ENCODE measurements at places on chromosomes 4 and X. TPM values are rescaled to one million over a fixed set of nuclear protein-coding genes. Genes with fewer than 3 reads are reported as not detected.

- H3K36me3 ChIP-seq: no peaks in the 10 kb centered on the region
- H3K27ac ChIP-seq: peak overlapping the region; percentile 42
- no peaks in the 10 kb centered on the region for H3K27me3 ChIP-seq
- no peak overlapping the region for H3K4me3 ChIP-seq
- peak; percentile 28 for DNase-seq
Measured at GRCh38 chrX:154799556-154800348, 5.5 kb downstream of the MPP1 start.

DNA sequence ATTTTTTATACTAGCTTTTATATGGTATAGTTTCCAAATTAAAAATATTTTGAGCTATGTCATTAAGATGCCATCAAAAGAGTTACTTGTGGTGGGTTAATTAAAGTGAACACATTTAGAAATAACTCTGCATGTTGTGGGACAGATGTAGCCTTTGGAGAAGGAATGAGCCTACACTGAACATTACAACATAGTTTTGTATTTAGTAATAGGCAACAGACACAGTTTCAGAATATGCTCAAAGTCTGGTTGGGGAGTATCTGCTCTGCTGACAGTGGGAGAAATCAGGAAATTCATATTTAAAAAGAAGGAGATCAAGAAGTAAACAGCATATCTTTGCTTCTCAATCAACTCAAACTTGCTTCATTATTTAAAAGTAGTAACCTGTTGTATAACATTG lies 23.7 kb downstream of the EMCN start:
- H3K36me3 ChIP-seq: no peaks in the 10 kb centered on the region
- H3K27me3 ChIP-seq: no peaks in the 10 kb centered on the region
- H3K27ac ChIP-seq: no peak overlapping the region
- H3K4me3 ChIP-seq: no peak overlapping the region

The LRCH2 gene
- 16.2 TPM for polyA plus RNA-seq

GRCh38 chr4:14143892-14144291 lies 516.4 kb upstream of the BOD1L1 start:
- no peaks in the 10 kb centered on the region for H3K36me3 ChIP-seq
- no peak overlapping the region for H3K4me3 ChIP-seq

DNA sequence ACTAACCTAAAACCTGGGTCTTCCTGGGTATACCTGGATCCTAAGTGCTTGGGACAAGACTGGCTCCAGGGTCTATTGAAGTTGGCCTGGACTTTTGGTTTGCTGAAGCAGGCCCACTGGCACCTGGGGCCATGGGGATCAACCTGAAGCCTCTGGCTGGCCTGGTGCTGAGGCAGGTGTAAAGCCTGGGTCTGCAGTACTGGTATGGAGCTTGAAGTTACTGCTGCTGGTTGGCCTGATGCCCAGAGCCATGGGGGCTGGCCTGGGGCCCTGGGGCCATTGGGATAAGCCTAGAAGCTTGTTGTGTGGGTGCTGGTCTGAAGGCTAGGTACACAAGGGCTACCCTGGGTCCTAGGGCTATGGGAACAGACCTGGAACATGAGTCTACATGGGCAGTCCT lies 743.2 kb upstream of the GRIA3 start:
- no peaks in the 10 kb centered on the region for H3K4me1 ChIP-seq
- H3K27ac ChIP-seq: no peak overlapping the region
- DNase-seq: no peak
- no peaks in the 10 kb centered on the region for H3K27me3 ChIP-seq
- no peaks in the 10 kb centered on the region for H3K36me3 ChIP-seq

- H3K27me3 ChIP-seq: peaks cover 29% of the 10 kb centered on the region
- no peak for DNase-seq
Measured at GRCh38 chr4:113978561-113979147, 793 bp downstream of the ARSJ start.

- peaks cover 76% of the 10 kb centered on the region for H3K36me3 ChIP-seq
- H3K4me1 ChIP-seq: peaks cover 57% of the 10 kb centered on the region
- no peak overlapping the region for H3K27ac ChIP-seq
- H3K27me3 ChIP-seq: no peaks in the 10 kb centered on the region
- no peak overlapping the region for H3K4me3 ChIP-seq
Measured at GRCh38 chr4:1215141-1216075, 33.5 kb downstream of the CTBP1 start.

DNA sequence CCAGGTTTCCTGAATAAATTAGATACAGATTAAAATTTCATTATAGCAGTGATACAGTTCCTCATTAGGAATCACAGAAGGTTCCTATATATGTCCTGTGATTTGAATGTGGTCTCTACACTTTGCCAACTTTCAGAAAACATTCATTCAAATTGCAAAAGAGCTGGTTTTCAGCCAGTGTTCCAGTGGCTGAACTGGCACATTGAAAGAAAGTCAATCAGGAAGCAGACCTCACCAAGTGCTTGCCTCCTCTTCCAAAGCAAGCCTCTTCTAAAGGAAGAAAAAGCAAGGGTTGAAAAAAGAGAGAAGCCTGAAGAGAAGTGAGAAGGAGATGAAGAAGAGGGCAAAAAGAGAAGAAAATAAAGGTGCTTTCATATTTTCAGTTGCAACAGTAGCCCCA lies 12.7 kb downstream of the KLHL34 start:
- H3K27me3 ChIP-seq: no peaks in the 10 kb centered on the region
- H3K4me3 ChIP-seq: no peak overlapping the region
- H3K36me3 ChIP-seq: no peaks in the 10 kb centered on the region
- H3K27ac ChIP-seq: no peak overlapping the region
- no peak for DNase-seq

DNA sequence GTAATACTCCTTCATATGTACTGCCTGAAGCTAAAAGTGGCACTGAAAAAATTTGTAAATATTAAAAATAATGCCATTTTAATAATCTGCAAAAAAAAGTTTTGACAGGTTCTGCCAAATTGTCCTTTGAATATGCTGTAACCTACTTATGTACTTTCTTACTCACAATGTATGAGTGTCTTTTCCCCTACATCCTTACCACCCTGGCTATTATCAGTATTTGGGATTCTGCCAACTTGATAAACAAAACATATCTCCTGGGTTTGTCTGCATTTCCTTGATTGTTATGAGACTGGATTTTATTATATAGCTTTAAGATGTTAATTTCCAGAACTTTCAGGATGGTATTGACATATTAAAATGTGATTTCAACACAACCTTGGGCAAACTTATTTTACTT lies 187.9 kb downstream of the CHM start:
- H3K4me1 ChIP-seq: no peaks in the 10 kb centered on the region
- no peaks in the 10 kb centered on the region for H3K36me3 ChIP-seq
- no peak for DNase-seq
- H3K27me3 ChIP-seq: no peaks in the 10 kb centered on the region
- H3K27ac ChIP-seq: no peak overlapping the region
- H3K4me3 ChIP-seq: no peak overlapping the region

The PNMA5 gene
- polyA plus RNA-seq: 0.12 TPM

DNA sequence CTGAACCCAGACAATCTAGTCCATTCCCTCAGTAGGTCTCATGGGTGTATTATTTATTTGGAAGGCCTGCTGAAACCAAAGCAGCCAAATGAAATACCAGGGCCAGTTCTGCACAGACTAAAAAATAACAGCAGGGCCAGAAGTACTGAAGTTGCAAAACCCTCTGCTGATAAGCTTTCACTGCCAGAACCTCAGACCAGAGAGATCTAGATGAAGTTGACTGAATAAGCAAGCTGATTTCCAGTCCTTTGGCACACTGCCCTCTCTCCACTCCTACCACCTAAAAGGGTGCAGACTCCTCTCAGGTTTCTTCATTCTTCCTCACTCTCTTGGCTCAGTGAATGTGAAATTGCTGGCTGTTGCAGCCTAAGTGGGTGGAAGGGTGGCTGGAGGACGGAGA lies 276.7 kb upstream of the KLF3 start:
- no peaks in the 10 kb centered on the region for H3K27me3 ChIP-seq
- peak; percentile 75 for DNase-seq
- peak overlapping the region; percentile 10 for H3K27ac ChIP-seq
- H3K4me3 ChIP-seq: no peak overlapping the region

- H3K36me3 ChIP-seq: no peaks in the 10 kb centered on the region
- peaks cover 11% of the 10 kb centered on the region for H3K4me1 ChIP-seq
- no peak for DNase-seq
- H3K4me3 ChIP-seq: no peak overlapping the region
- H3K27ac ChIP-seq: no peak overlapping the region
- no peaks in the 10 kb centered on the region for H3K27me3 ChIP-seq
Measured at GRCh38 chrX:2894885-2895292, 34.2 kb downstream of the ARSD start.

DNA sequence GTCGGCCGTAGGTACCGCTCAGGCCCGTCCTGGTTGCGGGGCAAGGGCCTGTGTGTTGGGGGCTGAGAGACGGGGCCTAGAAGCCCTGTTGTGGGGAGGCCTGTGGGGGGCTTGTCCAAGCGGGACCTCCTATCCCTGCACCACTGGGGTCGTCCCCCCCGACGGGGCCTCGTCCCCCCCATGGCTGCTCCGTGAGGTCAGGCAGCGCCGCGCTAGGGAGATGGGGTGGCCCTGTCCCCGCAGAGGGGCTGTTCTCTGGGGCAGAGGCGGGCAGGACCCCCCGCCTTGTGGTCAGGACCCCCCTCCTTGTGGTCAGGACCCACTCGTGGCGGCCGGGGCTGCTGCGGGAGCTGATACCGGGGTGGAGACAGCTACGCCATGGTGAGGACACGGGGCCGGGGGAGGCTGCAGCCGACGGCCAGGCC lies 12.1 kb upstream of the GTPBP6 start:
- no peak for DNase-seq
- H3K27ac ChIP-seq: no peak overlapping the region
- no peak overlapping the region for H3K4me3 ChIP-seq
- H3K27me3 ChIP-seq: peaks cover 19% of the 10 kb centered on the region

DNA sequence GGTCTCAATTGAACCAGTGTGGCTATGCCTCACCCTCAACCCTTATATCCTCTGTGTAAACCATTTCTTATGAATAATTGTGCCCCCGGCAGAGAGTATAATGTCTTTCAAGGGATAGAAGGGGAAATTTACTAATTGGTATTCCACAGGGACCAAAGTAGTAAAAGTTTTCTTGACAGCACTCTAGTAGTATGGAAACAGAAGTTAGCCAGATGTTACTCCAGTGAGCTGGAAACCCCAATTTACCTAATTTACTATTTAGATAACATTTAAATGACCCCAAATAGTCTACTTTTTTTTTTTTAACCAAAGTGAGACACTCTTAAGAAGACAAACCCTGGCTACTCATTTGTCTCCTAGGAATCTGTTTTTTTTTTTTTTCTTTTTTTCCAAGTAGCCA lies 32.3 kb downstream of the DTHD1 start:
- H3K4me1 ChIP-seq: peaks cover 4% of the 10 kb centered on the region
- H3K27ac ChIP-seq: peak overlapping the region; percentile 38

DNA sequence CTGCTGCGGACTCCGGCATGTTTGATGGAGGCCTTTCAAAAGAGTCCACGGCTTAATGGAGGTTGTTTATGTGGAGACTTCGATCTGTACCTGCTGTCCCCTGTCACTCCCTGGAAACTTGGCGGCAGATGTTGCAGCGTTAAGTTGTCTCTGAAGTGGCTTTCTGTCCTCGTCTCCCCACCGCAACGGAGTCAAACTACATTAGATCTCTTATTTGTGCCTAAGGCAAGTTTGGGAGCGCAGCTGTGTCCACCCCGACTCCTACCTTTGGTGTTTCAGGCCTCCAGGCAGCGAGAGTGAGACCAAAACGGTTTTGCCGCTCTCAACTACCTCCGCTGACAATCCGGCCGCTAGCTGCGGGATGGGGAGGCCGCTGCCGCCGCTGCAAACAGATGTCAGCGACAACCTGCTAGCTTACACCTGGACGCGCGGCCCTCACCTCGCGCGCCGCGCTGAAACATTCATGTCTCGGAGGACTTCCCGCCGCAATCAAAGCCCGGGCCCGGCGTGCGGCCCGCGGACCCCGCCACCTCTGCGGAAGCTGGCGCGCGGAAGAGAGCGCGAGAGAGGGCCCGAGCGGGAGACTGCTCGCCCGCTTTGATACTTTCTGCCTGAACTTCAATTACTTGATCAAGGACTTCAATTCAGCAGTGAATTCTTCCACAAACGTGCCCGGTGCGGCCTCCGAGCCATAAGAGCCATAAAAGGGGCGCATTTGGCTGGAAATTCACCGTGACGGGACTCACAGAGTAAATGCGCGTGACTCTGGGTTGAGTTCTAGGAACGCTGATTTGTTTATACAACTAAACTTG lies 108.4 kb downstream of the ANTXR2 start:
- no peak for DNase-seq
- H3K27ac ChIP-seq: no peak overlapping the region
- no peak overlapping the region for H3K4me3 ChIP-seq
- no peaks in the 10 kb centered on the region for H3K4me1 ChIP-seq
- H3K27me3 ChIP-seq: no peaks in the 10 kb centered on the region

The BEX1 gene
- polyA plus RNA-seq: 9.2 TPM

GRCh38 chrX:107766470-107767150 lies 9.0 kb downstream of the TSC22D3 start:
- no peaks in the 10 kb centered on the region for H3K36me3 ChIP-seq
- H3K4me3 ChIP-seq: no peak overlapping the region
- no peak for DNase-seq

- DNase-seq: no peak
- no peak overlapping the region for H3K27ac ChIP-seq
Measured at GRCh38 chrX:291411-291901, 10.3 kb downstream of the PLCXD1 start.

GRCh38 chr4:152577708-152578396 lies 42.0 kb upstream of the FBXW7 start:
- H3K36me3 ChIP-seq: no peaks in the 10 kb centered on the region
- no peaks in the 10 kb centered on the region for H3K4me1 ChIP-seq
- H3K27me3 ChIP-seq: no peaks in the 10 kb centered on the region
- DNase-seq: no peak

The FRG2 gene
- polyA plus RNA-seq: not detected

The RAB9B gene
- polyA plus RNA-seq: 3.2 TPM

- H3K27ac ChIP-seq: no peak overlapping the region
- H3K36me3 ChIP-seq: no peaks in the 10 kb centered on the region
- no peak overlapping the region for H3K4me3 ChIP-seq
- H3K27me3 ChIP-seq: no peaks in the 10 kb centered on the region
Measured at GRCh38 chr4:80446248-80446647, 110.7 kb downstream of the CFAP299 start.

GRCh38 chrX:121333942-121334341 lies 286.5 kb downstream of the GLUD2 start:
- DNase-seq: no peak
- H3K27ac ChIP-seq: no peak overlapping the region
- no peaks in the 10 kb centered on the region for H3K27me3 ChIP-seq
- no peaks in the 10 kb centered on the region for H3K4me1 ChIP-seq

GRCh38 chr4:85368932-85369331 lies 106.0 kb upstream of the ARHGAP24 start:
- no peaks in the 10 kb centered on the region for H3K4me1 ChIP-seq
- H3K36me3 ChIP-seq: no peaks in the 10 kb centered on the region
- no peak for DNase-seq
- no peak overlapping the region for H3K4me3 ChIP-seq
- H3K27ac ChIP-seq: no peak overlapping the region

The BMPR1B gene
- polyA plus RNA-seq: 1.2 TPM

- no peaks in the 10 kb centered on the region for H3K36me3 ChIP-seq
- H3K27ac ChIP-seq: peak overlapping the region; percentile 43
- no peak for DNase-seq
Measured at GRCh38 chr4:68904786-68905185, 46.8 kb downstream of the UGT2A3 start.

- DNase-seq: no peak
- H3K4me1 ChIP-seq: peaks cover 46% of the 10 kb centered on the region
- peaks cover 17% of the 10 kb centered on the region for H3K36me3 ChIP-seq
- peak overlapping the region; percentile 68 for H3K4me3 ChIP-seq
Measured at GRCh38 chrX:154486052-154486395, 391 bp downstream of the UBL4A start.

The MAGEA1 gene
- not detected for polyA plus RNA-seq

GRCh38 chrX:46707274-46707965 lies 51.5 kb downstream of the SLC9A7 start:
- H3K4me1 ChIP-seq: no peaks in the 10 kb centered on the region
- no peaks in the 10 kb centered on the region for H3K27me3 ChIP-seq
- DNase-seq: no peak
- H3K4me3 ChIP-seq: no peak overlapping the region
- no peaks in the 10 kb centered on the region for H3K36me3 ChIP-seq
- H3K27ac ChIP-seq: no peak overlapping the region

Data from left lung (tissue), 14 donors.